ENCODE measurements at places on chromosomes 11 and 22.

DNA sequence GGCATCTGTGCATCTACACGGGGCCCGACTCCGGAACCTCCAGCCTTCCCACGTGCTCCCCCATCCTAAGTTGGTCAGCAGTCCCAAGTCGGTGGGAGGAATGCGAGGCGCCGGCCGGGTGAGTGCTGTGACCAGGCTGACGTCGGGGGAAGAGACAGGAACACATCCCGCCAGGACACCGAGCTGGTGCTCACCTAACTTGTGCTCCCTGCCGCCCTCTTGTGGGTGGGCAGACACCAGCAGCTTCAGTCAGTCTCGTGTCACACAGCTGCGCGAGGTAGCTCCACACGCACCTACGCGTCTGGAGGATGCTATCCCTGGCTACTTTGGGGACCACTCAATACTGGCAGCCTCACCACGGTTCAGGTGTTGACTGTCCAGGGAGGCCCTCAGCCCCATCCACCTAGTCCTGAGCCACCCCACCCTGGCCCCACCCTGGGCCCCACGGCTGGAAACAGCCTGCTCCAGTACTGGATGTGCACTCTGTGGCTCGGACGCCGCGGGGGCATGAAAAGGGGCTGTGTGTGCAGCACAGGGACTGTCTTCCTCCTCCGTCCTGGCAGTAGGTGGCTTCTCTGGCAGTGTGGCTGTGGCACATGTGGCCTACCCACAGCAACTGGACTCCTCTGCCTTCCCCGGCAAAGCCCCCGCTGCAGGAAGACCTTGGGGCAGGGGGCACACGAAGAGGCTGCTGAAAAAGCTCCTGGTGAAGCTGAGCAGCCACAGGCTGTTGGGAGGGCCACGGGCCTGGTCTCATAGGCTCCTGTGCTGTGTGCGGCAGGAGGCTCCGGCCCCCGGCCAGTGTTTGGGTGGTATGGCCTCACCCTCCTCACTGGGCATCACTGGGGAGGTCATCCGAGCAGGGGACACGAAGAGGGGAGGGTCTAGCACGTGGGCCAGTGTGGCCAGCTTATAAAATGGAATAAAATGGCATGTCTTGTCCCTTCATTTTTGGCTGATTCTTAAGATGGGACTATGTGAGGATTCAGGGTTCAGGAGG lies 11.2 kb upstream of the BID start:
- DNase-seq = peak; percentile 63

- no peak for DNase-seq
These were observed 27.2 kb downstream of the EIF3M start for GRCh38 chr11:32610797-32611352.

GRCh38 chr11:130999992-131000770 lies 83.9 kb upstream of the SNX19 start:
- no peak for DNase-seq

- DNase-seq = no peak
These were observed 12.7 kb downstream of the EHF start for GRCh38 chr11:34633640-34633989.

DNA sequence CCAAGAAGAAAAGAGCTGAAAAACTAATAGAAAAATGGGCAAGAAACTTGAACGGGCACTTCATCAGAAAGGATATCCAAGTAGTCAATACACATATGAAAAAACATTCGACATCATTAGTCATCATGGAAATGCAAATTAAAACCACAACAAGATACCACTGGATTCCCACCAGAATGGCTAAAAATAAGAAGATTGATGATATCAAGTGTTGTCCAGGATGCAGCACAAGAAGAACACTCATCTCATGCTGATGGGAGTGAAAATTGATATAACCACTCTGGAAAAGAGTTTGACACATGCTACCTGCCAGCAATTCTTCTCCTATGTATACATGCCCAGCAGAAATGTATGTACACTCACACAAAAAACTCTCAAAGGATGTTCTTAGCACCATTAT lies 26.9 kb upstream of the SCUBE2 start:
- no peak for DNase-seq

- no peak for DNase-seq
These were observed 105.9 kb upstream of the ARHGAP20 start for GRCh38 chr11:110818032-110818687.

DNA sequence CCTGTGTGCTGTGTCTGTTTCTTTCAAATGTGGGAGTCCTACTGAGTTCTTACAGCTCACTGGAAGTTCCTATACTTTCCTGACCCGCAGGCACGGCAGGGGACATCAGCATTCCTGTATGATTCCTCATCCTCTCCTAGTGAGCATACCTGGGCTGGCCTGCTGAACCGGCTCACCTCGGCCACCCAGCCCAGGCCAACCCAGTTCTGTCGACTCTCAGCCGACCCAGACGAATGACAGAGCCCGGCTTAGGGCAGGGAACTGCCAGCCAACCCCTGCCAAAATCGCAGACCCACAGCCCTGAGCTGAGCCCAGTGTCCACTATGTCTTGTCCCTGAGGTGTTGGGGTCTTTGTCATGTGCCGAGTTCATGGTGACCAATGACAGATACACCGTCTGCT lies 339.7 kb downstream of the BRD1 start:
- no peak for DNase-seq

DNA sequence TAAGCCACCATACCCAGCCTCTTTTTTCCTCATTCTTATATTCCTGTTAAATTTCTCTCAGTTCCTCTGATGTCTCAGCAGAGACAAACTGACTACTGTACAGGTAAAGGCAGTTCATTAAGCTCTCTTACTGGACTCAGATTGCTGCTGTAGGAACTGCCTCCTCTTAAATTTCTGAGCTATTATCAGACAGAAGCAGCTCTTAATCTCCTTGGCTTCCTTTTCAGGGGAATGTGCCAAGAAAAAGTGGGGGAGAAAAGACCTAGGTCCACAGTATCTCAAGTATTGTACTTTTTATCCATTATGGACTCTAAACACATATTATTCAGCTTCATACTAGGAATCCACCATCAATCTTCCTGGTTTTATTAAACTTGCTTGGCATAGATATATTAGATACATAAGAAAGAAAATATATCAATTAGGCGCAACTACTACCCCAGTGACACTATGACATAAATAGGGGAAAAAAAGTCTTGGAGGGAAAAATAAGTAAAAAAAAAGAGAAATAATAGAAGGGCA lies 26.1 kb downstream of the MRTFA start:
- no peak for DNase-seq

DNA sequence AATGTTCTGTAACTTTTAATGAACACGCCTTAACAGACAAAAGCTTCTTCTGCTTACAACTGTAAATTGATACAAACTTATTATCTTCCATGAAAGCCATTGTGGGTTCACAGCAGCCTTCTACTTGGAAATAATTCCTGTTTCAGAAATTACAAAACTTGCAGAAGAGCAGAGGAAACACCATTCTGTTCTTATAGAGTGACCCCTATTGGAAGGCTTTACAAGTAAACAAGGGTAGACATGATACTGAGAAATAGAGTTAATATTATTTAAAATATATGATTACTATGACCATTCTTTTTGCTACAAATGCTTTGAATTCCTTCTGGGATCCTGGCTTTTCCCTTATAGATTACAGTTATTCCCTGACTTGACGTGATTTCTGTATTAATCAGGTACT lies 32.4 kb upstream of the KCNA4 start:
- no peak for DNase-seq

DNA sequence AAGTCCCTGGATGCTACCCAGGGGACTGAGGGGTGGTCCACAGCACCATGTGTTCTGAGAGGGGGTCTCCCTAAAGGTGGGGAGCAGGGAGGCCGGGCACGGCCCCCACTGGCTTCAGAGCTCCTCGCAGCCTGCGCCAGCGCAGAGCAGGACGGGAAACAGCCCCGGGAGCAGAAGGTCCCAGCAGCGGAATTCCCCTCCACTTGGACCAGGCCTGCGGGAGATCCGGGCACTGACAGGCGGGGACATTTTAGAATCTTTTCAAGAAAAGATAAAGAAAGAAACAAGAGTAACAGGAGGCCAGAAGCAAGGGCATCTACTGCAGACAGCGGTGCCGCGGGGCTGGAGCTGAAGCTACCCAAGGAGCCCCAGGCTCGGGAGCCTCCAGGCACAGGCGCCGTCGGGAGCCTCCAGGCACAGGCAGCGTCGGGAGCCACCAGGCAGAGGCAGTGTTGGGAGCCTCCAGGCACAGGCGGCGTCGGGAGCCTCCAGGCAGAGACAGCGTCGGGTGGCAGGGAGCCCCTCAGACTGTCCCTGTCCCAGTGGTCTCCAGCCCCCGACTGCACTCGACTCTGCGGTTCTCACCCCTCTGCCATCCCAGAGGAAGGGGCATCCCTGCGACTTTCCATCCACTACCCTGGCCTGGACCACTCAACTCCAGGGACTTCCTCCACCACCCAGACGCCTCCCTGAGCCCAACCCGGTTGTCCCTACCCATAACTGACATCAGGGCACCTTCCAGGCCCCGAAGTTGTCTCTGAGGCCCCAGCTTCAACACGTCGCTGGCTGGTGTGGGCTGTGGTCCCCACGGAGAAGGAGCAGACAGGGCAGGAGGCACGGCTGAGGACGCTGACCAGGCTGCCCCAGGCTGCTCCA lies 211.1 kb downstream of the BRD1 start:
- DNase-seq = no peak

- DNase-seq = no peak
These were observed 30.6 kb downstream of the SC5D start for GRCh38 chr11:121323046-121323607.

GRCh38 chr22:31952472-31952871 lies 8.1 kb downstream of the YWHAH start:
- DNase-seq = no peak

DNA sequence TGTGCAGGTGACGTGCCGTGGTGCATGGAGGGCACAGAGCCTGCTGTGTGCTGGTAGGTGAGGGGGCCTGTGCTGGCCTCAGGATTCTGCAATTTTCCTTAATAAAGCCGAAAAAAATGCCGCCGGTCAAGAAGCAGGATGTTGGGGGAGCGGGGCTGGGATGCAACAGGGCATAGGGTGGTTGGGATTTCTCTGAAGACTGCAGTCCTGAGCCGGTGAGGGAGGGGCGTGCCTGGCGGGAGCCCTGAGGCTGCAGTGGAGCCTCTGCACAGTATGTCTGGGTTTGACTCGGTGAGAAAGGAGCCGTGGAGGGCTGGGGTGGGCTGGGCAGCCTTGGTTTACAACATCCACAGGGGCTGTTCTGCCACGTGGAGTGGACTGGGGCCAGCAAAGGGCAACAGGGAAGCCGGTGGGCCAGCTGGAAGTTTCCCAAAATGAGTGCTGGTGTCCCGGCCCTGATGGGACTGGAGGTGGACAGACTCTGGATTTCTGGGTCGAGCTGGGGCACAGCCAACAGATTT lies 1.3 kb downstream of the CDHR5 start:
- no peak for DNase-seq

- no peak for DNase-seq
These were observed 2.9 kb upstream of the MTA2 start for GRCh38 chr11:62604460-62605120.

DNA sequence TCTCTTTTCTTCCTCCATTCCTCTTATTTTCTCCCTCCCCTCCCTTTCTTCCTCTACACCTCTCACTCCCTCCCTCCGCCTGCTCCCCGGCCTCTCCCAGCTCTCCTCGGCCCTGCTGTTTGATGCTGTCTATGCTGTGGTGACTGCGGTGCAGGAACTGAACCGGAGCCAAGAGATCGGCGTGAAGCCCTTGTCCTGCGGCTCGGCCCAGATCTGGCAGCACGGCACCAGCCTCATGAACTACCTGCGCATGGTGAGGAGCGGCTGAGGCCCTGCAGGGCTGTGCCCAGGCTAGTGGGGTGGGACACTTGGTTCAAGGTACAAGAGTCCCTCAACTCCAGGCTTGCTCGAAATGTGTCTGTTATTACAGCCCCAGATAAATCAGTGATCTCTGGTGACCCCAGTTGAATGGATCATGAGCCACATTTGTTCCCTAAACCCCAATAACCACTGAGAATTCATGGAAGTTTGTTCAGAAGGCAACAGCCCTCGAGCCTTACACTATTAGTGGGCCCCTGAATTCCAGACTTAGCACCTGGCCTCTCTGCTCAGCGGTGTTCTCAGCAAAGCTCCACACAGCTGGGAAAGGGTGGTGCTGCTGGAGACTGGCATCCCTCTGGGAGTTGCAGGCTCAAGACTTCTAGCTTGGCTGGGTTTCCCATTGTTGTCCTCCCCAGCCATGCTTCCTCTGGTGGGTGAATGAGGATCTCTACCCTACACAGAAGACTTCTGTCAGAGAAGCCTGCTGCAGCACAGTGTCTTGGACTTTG lies 149.8 kb upstream of the TBCEL start:
- no peak for DNase-seq

- no peak for DNase-seq
These were observed 96.7 kb upstream of the DDI1 start for GRCh38 chr11:103939694-103940093.

GRCh38 chr11:44171518-44171917 lies 76.0 kb downstream of the EXT2 start:
- DNase-seq = no peak

- DNase-seq = no peak
These were observed 28.8 kb downstream of the FAT3 start for GRCh38 chr11:92253421-92253820.

DNA sequence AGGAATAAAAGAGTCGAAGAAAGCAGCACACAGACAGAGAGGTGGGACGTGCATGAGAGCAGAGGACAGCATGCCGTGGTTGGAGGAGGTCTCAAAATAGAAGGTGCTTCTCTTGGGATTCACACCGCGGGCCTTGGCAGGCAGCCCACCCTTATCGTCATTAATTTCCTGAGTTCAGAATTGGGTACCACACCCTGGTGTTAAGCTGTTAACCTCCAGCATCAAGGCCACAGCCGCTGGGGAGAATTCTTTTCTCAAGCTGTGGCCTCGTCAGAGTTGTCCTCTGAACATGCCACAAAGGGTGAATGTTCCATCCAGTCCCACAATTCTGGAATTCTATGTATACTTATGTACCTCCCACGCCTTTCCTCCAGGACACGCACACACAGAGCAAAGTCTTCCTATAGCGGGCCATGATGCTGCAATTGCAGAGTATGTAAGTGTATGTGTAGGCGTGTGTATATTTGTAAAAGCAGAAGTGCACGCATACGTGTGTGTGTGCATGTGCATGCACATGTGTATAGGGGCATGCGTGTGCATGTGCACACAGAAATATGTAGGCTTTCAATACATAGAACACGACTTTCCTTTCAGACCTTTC lies 39.0 kb downstream of the ADAMTS8 start:
- DNase-seq = no peak

- no peak for DNase-seq
These were observed 170.8 kb downstream of the MN1 start for GRCh38 chr22:27630754-27631153.

GRCh38 chr22:17493419-17493981 lies 69.8 kb upstream of the SLC25A18 start:
- no peak for DNase-seq

- DNase-seq = no peak
These were observed 9.5 kb downstream of the VPS37C start for GRCh38 chr11:61151545-61152252.

DNA sequence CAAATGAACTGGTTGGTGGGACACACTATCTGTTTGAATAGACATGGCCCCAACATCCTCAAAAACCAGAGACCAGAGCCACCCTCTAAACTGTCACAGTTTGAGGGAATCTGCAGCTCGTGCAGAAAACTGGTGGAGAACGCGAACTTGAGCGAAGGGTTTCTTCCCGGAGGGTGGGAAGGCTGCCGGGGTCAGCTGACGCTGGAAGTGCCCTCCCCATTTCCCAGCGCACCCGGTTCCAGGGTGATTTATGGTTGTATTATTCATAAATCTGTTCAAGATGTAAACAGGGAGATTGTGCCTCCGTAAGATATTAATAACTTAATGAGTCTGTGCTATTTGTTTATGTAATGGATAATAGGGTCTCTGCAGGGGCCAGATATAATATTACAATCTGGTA lies 1396.7 kb downstream of the BRD1 start:
- DNase-seq = no peak
